ENCODE measurements at places on chromosomes 1 and 21. TPM values are rescaled to one million over a fixed set of nuclear protein-coding genes. Genes with fewer than 3 reads are reported as not detected.

- DNase-seq: no peak
- H3K27me3 ChIP-seq: no peaks in the 10 kb centered on the region
- H3K36me3 ChIP-seq: no peaks in the 10 kb centered on the region
These were observed 10.1 kb upstream of the NTPCR start for GRCh38 chr1:232940262-232940661.

DNA sequence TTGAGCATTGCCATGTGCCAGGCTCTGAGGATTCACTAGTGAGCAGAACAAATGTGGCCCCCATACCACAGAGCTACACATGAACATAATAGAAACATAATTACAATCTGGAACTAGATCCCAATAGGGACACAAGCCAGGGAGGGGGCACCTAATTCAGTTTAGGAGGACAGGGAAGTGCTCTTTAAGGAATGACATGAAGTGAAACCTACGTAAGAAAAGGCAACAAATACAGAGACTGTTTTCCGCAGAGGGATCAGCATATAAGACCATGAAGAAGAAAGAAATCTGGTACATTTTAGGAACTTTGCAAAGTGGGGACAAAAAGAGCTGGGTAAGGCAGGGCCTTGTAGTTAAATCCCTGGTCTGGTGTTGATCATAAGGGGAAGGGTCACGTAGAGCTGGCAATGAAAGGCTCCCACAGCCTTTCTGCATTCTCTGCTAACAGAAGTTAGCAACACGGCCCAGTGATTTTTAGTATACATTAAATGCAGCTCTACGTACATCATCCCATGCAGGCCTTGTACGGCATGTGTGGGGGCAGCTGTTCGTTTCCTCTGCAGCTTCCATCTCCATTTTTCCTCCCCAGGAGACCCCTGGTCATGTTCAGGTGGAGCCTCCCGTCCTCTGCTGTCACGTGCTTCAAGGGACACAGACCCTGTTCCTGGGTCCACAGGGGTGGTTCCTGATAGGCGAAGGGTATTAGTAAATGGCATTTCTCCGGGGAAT is 26.8 kb upstream of the SLC30A1 start:
- no peaks in the 10 kb centered on the region for H3K36me3 ChIP-seq
- peaks cover 6% of the 10 kb centered on the region for H3K4me1 ChIP-seq
- H3K4me3 ChIP-seq: no peak overlapping the region
- H3K27ac ChIP-seq: no peak overlapping the region
- no peaks in the 10 kb centered on the region for H3K27me3 ChIP-seq

DNA sequence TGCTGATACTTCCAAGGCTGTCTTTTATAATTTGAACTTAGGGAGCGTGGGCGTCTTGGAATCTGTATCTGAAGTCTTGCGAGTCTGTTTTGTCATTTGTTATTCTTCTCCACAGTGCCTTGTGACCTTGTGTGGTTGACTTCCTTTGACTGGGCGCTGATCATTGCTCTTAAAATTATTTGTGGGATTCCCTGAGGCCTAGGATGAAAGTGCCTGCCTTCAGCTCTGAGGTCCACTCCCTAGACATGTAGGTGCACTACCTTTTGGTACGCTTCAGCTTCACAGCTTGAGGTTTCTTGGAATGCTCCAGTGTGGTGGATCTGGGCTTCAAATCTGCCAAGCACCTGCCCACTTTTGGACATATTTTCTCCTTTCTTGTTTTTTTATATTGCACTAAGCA is 50.2 kb upstream of the IGSF5 start:
- no peaks in the 10 kb centered on the region for H3K27me3 ChIP-seq
- no peaks in the 10 kb centered on the region for H3K4me1 ChIP-seq
- H3K4me3 ChIP-seq: no peak overlapping the region
- H3K27ac ChIP-seq: no peak overlapping the region

DNA sequence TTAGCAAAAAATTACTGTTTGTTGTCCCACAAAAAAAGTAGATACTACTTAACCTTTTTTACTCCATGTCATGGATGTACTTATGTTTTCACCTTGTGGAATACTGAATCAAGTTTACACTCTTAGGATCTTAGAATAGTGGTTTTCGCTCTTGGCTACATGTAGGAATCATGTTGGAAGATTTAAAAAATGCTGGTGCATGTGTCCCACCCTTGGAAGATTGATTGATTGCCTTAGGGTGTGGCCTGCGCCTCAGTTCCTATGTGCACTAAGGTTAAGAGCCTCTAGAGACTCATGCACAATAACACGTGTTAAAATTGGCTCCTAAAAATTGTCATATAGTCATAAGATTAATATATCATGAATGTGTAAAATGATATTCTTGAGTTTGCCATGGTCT is 25.0 kb downstream of the HS2ST1 start:
- no peak overlapping the region for H3K27ac ChIP-seq
- H3K27me3 ChIP-seq: no peaks in the 10 kb centered on the region
- DNase-seq: no peak
- no peaks in the 10 kb centered on the region for H3K36me3 ChIP-seq
- no peak overlapping the region for H3K4me3 ChIP-seq
- no peaks in the 10 kb centered on the region for H3K4me1 ChIP-seq

- no peaks in the 10 kb centered on the region for H3K36me3 ChIP-seq
- H3K4me3 ChIP-seq: no peak overlapping the region
- H3K27ac ChIP-seq: no peak overlapping the region
- H3K27me3 ChIP-seq: no peaks in the 10 kb centered on the region
- DNase-seq: no peak
These were observed 101.7 kb downstream of the PDE9A start for GRCh38 chr21:42755031-42755665.

- no peak overlapping the region for H3K4me3 ChIP-seq
- H3K4me1 ChIP-seq: no peaks in the 10 kb centered on the region
- H3K27me3 ChIP-seq: no peaks in the 10 kb centered on the region
- H3K36me3 ChIP-seq: no peaks in the 10 kb centered on the region
- no peak for DNase-seq
These were observed 63.8 kb upstream of the ETS2 start for GRCh38 chr21:38741950-38742256.

DNA sequence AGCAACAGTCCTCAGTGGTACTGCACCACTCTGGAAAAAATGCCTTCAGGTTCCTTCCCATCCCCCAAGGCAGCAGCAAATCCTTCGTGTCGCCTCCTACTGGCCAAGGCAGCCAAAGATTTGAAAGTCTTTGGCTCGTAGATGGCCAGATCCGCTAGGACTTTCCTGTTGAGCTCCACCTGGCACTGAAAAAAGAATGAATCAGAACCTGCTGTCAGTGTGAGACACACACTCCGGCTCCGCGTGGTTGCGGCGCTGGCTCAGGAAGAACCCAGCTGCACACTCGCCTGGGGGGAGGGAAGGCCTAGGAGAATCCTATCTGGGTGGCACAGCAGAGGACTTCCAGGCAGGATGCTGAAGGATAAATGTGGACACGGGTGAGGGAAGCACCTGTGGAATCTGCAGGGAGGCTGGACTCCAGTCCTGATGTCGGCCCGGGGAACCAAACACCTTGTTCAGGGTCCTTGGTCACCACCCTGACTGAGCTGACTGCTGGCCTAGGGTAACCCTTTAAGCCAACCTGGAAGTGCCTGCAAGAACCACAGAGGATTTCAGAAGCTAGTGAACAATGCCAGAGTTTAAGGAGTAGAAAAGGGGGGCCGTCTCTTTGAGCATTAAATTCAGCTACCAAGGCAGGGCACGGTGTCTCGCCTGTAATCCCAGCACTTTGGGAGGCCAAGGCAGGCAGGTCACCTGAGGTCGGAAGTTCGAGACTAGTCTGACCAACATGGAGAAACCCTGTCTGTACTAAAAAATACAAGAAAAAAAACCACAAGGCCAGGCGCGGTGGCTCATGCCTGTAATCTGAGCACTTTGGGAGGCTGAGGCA is 3.2 kb upstream of the CCNL2 start:
- H3K27me3 ChIP-seq: no peaks in the 10 kb centered on the region
- H3K4me3 ChIP-seq: no peak overlapping the region
- no peak overlapping the region for H3K27ac ChIP-seq
- peaks cover 17% of the 10 kb centered on the region for H3K4me1 ChIP-seq
- peaks cover 51% of the 10 kb centered on the region for H3K36me3 ChIP-seq
- peak; percentile 60 for DNase-seq

DNA sequence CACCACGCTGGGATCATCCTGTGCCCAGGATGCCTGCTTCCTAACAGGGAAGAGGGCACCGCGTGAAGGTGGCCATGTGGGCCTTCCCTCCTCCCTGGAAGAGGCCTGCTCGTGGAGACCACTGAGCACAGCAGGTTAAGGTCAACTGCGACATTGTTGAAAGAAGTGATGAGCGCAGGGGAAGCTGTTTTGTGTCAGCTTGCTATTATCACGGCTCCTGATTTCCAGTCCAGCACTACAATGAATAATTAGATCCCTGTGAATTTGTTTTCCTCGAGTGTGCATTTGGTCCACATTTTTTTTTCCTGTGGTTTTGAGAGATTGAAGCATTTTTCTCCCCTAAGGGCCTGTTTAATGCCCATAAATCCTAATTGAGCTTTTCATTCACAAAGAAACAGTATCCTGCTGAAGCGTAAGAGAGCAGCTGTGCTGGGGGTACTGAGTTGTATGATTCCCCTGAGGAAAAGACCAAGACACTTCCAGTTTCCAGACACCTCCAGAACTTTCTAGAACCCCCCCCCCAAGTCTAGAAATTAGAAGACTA is 204.9 kb downstream of the KCNJ6 start:
- H3K27me3 ChIP-seq: peaks cover 2% of the 10 kb centered on the region
- no peak for DNase-seq
- no peak overlapping the region for H3K27ac ChIP-seq
- no peak overlapping the region for H3K4me3 ChIP-seq

DNA sequence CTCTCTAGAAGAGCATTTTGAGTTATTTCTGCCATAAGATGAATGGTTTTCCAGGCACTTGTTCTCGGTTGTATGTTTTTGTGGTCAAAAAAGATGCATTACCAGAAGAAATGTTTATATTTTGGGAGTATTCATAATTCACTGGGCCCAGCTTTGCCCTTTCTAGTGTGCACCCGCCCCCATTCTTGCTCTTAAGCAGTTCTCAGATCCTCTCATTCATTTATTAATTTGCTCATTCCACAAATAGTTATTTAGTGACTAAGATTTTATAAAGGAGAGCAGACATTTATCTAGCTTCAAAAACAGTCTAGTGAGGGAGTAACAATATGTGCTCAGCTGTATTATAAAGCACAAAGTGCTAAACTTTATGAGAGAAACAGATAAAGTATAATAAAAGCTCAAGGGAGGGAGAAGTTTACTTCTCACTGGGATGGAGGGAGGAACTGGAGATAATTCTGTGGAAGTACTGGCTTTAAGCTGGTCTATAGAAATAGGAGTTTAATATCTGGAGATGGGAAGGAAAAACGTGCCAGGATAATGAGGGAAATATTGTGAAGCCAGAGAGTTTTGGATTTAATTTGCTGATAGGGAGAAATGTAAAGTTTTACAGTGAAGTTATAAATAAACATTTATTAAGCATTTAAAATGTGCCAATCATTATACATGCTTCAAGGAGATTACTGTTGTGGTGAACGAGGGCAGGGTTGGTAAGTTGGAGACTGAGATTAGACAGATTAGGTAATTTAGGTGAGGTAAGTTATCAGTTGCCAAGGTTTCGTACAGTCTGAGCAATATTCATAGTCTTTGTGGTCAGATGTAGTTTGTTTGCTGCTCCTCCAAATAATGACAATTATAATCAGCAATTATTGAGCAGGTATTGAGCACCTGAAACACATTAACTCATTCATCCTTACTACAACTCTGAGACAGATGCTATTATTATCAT is 9.1 kb upstream of the MACF1 start:
- H3K36me3 ChIP-seq: no peaks in the 10 kb centered on the region
- H3K4me3 ChIP-seq: no peak overlapping the region
- peak overlapping the region; percentile 11 for H3K27ac ChIP-seq
- peaks cover 23% of the 10 kb centered on the region for H3K4me1 ChIP-seq

- no peak overlapping the region for H3K27ac ChIP-seq
- peaks cover 17% of the 10 kb centered on the region for H3K36me3 ChIP-seq
- no peaks in the 10 kb centered on the region for H3K27me3 ChIP-seq
- DNase-seq: no peak
These were observed 40.9 kb upstream of the IKBKE start for GRCh38 chr1:206429421-206429820.

GRCh38 chr1:2496746-2497145 is 20.7 kb downstream of the PLCH2 start:
- no peak for DNase-seq
- H3K4me1 ChIP-seq: no peaks in the 10 kb centered on the region
- H3K27me3 ChIP-seq: peaks cover 12% of the 10 kb centered on the region
- H3K27ac ChIP-seq: no peak overlapping the region

STUM gene
- polyA plus RNA-seq: not detected

NBPF1 gene
- 17.1 TPM for polyA plus RNA-seq

GPR52 gene
- not detected for polyA plus RNA-seq

SELENBP1 gene
- 54.9 TPM for polyA plus RNA-seq

RUNX1 gene
- 45.0 TPM for polyA plus RNA-seq

All from IMR-90 (cell line).